ENCODE measurements at places on chromosomes 16 and 17.

GRCh38 chr17:50186661-50187393 is 14.6 kb downstream of the COL1A1 start:
- no peaks in the 10 kb centered on the region for H3K27me3 ChIP-seq
- no peak for DNase-seq
- peak overlapping the region; percentile 29 for H3K4me3 ChIP-seq
- peak overlapping the region; percentile 98 for H3K27ac ChIP-seq

DNA sequence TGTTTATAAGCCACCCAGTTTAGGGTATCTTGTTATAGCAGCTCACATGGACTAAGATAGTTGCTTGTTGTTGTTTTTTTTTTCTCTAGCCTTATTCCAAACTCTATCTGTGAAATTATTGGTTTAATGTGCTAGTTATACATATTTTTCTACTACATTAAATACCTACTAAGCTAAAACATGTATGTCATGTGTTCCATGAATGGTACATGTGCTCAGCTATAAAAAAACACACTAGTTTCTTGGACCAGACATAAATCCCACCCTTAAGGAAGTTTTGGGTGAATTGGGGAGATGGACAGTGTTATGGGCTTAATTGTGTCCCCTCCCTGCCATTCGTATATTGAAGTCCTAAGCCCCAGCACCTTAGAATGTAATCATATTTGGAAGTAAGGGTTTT is 19.8 kb downstream of the ITPRIPL2 start:
- no peaks in the 10 kb centered on the region for H3K36me3 ChIP-seq
- no peaks in the 10 kb centered on the region for H3K27me3 ChIP-seq
- no peak overlapping the region for H3K27ac ChIP-seq
- DNase-seq: no peak
- H3K4me1 ChIP-seq: peaks cover 59% of the 10 kb centered on the region

DNA sequence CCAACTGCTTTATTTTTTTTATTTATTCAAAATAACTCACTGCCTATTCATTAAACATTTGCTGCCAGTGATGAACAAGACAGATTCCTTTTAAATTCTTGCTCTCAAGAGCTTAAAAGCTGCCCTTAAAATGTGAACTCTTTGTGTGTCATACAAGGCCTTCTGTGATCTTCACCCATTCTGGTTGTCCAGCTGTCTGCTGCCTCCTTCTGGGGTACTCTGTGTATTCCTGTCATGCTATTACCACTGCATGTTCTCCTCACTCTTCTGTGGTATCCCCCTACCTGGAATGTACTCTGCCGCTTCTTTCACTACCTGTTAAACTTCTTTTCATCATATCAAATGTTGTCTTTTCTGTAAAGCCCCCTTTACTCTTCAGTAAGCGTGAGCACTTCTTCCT is 165.8 kb downstream of the CHD9 start:
- no peak overlapping the region for H3K27ac ChIP-seq
- no peak for DNase-seq
- no peaks in the 10 kb centered on the region for H3K27me3 ChIP-seq
- H3K4me3 ChIP-seq: no peak overlapping the region
- peaks cover 3% of the 10 kb centered on the region for H3K4me1 ChIP-seq

DNA sequence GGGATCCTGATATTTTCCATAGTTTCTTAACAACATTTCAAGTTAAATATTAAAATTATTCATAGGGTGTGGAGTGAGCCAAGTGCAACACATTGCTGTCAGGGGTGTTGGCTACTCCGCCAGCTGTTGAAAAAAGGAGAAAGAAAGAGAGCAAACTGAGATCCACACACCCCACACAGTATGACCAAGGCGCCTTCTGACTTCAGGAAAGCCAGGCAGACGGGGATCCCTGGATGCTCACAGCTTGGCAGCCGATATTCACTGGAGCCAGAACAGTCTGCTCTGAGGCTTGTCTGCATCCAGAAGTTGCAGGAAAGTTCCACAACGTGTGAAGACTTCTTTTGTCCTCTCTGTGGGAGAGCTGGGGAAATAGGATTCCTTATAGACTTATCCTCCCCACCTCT is 9.3 kb downstream of the CHD9NB start:
- no peaks in the 10 kb centered on the region for H3K36me3 ChIP-seq
- H3K4me1 ChIP-seq: peaks cover 52% of the 10 kb centered on the region
- no peak for DNase-seq

DNA sequence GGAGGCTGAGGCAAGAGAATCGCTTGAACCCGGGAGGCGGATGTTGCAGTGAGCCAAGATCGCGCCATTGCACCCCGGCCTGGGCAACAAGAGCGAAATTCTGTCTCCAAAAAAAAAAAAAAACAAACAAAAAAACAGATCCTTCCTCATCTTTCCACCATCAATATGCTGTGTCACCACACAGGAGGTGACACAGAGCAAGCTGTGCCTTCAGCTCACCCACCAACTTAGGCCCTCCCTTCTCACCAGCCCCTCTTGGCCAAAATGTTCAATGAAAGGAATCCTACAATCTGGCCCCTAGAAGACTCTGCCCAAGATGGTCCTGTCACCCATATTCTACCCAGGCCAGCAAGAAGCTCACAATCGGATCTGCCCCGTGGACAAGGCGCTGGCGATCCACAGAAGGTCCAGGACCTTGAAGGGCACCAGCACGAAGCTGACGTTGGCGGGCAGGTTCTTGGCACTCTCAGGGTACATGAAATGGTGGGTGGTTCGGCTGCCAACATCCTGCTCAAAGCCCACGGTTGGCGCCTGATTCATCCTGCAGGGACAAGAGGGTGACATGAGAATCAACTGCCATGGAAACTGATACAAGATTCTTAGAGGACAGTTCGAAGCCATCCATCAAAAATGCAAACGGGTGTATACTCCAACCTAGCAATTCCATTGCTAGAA is 41.4 kb downstream of the DDX19A start:
- no peak overlapping the region for H3K4me3 ChIP-seq
- H3K27me3 ChIP-seq: no peaks in the 10 kb centered on the region
- no peak overlapping the region for H3K27ac ChIP-seq
- no peak for DNase-seq

DNA sequence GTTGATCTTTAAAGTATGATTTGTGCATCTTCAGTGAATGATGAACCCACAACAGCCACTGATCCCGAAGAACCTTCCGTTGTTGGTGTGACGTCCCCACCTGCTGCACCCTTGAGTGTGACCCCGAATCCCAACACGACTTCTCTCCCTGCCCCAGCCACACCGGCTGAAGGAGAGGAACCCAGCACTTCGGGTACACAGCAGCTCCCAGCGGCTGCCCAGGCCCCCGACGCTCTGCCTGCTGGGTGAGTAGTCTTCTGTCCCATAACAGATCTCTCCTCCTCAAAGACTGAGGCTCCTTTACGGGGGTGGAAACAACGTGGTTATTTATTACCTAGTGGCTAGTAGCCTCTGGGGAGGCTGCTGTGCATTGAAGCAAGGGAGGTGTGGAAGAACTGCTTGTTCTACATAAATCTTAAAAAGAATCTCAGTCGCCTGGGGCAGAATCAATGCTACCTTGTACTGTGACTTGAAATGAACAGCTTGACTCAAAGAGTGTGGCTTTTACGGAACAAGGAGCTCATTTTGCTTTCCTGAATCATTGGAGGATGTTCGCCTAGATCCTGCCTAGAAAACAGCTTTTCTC is 63.0 kb upstream of the CLEC18A start:
- H3K27ac ChIP-seq: no peak overlapping the region
- no peaks in the 10 kb centered on the region for H3K27me3 ChIP-seq
- H3K4me3 ChIP-seq: no peak overlapping the region
- no peak for DNase-seq

DNA sequence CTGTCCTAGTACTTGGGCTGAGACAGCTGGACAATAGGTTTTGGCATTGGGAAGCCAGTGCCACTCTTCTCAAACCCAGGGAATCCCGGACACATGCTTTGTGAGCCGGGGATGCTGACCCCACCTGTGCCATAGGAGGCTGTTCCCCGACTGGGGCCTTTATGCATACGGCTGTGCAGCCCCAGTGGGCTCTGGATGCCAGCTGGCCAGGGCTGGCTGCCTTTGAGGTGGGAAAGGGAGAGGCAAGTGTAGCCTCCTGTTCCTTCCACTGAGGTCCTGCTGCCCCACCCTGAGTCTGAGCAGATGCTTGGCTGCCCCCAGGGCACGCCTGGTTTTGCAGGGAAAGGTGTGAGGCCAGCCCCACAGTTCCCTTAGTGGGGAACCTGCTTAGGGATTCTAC is 105.7 kb downstream of the CCDC182 start:
- H3K4me1 ChIP-seq: no peaks in the 10 kb centered on the region
- H3K27ac ChIP-seq: no peak overlapping the region
- DNase-seq: no peak
- H3K4me3 ChIP-seq: no peak overlapping the region
- no peaks in the 10 kb centered on the region for H3K27me3 ChIP-seq

DNA sequence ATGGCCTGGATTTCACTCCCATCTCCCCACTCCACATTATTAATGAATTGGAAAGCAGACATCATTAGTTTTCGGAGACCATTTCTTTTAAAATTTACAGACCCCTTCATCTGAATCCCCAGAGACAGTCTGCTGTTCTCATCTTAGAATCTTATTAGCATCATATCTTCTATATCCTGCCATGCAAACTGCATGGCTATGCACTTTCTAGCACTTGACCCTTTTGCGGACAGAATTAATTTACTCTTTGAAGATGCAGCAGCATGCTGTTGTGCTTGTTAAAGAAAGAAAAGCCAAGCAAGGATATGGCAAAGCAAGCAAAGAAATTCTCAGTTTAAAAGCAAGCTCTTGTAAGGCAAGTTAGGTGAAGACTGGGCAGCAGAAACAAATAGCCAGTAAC is 201.2 kb upstream of the PMFBP1 start:
- DNase-seq: no peak
- H3K4me3 ChIP-seq: no peak overlapping the region
- no peaks in the 10 kb centered on the region for H3K36me3 ChIP-seq
- H3K27me3 ChIP-seq: no peaks in the 10 kb centered on the region
- H3K27ac ChIP-seq: no peak overlapping the region

- H3K36me3 ChIP-seq: peaks cover 5% of the 10 kb centered on the region
- peaks cover 25% of the 10 kb centered on the region for H3K4me1 ChIP-seq
- no peak overlapping the region for H3K27ac ChIP-seq
- DNase-seq: no peak
These were observed 2.4 kb upstream of the NFATC3 start for GRCh38 chr16:68082629-68083238.

DNA sequence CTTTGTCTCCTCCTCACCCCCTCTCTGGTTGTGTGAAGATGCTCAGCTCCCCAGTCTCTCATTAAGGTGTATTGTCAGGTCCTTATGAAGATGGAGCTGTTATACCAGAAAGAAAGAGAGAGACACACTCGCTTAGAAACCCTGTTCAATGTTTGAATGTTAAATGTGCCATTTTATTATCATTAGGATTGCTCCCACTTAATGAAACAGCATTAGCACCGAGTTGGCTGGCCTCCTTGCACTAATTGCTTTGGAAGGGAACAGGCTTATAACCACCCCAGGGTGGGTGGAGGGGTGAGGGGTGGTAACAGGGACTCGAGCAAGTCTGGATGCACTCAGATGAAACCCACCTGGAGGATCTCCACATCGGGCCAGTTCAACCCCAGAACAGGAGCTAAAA is 14.4 kb downstream of the PIPOX start:
- no peaks in the 10 kb centered on the region for H3K36me3 ChIP-seq
- no peak overlapping the region for H3K27ac ChIP-seq
- no peak for DNase-seq
- H3K4me3 ChIP-seq: no peak overlapping the region
- no peaks in the 10 kb centered on the region for H3K4me1 ChIP-seq

GRCh38 chr17:45935710-45936509 is 41.6 kb downstream of the MAPT start:
- H3K27me3 ChIP-seq: peaks cover 49% of the 10 kb centered on the region
- H3K4me3 ChIP-seq: no peak overlapping the region
- H3K36me3 ChIP-seq: no peaks in the 10 kb centered on the region
- no peak for DNase-seq
- no peaks in the 10 kb centered on the region for H3K4me1 ChIP-seq
- H3K27ac ChIP-seq: no peak overlapping the region

DNA sequence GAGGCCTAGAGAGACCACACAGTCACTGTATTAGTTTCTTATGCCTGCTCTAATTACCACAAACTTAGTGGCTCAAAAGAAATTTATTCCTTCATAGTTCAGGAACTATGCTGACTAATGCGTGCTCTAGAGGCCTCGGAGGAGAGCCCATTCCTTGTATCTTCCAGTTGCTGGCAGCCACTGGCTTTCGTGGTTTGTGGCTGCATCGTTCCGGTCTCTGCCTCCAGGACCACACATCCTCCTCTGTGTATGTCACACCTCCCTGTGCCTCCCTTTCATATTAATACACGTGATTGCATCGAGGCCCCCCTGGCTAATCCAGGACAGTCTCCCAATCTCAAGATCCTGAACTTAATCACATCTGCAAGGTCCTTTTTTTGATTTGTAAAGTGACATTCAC is 16.9 kb upstream of the MYLK3 start:
- no peaks in the 10 kb centered on the region for H3K36me3 ChIP-seq
- no peak overlapping the region for H3K4me3 ChIP-seq
- H3K27ac ChIP-seq: no peak overlapping the region
- DNase-seq: no peak
- no peaks in the 10 kb centered on the region for H3K4me1 ChIP-seq

GRCh38 chr17:12485361-12485906 is 180.3 kb upstream of the MYOCD start:
- no peak for DNase-seq
- H3K27ac ChIP-seq: peak overlapping the region; percentile 32
- H3K4me1 ChIP-seq: peaks cover 7% of the 10 kb centered on the region
- H3K4me3 ChIP-seq: no peak overlapping the region
- H3K27me3 ChIP-seq: no peaks in the 10 kb centered on the region

DNA sequence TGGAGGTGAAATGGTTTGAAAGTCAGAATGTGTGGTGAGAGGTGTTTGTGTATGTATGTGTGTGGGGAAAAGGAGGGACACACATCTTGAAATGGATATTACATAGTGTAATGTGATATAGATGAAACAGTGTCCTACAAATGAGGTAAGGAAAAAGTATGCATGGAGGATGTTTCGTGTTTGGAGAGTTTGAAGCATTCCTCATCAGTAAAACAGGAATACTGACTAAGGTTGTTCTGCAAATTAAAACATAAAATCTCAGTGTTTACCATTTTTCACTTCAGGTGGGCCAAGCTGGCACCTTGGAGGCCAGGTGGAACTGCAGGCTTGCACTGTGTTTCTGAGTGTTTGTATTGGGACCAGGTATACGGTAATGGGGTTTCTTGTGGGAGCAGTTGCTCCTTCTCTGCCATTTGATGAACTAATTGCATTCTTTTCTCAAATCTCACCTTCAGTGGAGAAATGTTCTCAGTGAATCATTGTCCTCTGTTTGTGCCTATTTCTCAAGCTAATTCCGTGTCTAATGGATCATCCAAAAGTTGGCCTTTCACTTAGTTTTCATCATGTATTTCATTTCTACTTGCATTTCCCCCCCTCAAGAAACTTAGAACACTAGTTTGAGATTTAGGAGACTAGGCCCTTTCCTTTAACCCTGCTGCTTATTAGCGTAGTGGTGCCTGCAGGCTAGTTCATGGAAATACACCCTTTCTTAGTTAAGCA is 8.2 kb upstream of the TBKBP1 start:
- DNase-seq: no peak
- no peak overlapping the region for H3K4me3 ChIP-seq
- peaks cover 38% of the 10 kb centered on the region for H3K36me3 ChIP-seq
- no peak overlapping the region for H3K27ac ChIP-seq

GRCh38 chr16:626787-627453 is 3.9 kb upstream of the WFIKKN1 start:
- peak overlapping the region; percentile 95 for H3K27ac ChIP-seq
- H3K36me3 ChIP-seq: peaks cover 4% of the 10 kb centered on the region
- H3K27me3 ChIP-seq: no peaks in the 10 kb centered on the region
- peaks cover 37% of the 10 kb centered on the region for H3K4me1 ChIP-seq
- no peak overlapping the region for H3K4me3 ChIP-seq

- DNase-seq: no peak
- no peaks in the 10 kb centered on the region for H3K27me3 ChIP-seq
- no peaks in the 10 kb centered on the region for H3K4me1 ChIP-seq
- no peak overlapping the region for H3K4me3 ChIP-seq
- H3K27ac ChIP-seq: no peak overlapping the region
These were observed 40.1 kb upstream of the CLEC19A start for GRCh38 chr16:19245326-19245925.
